ENCODE measurements at places on chromosomes 6 and 20.

GRCh38 chr20:21513881-21514540, at the start of gene NKX2-2:
NKX2-2 (minus strand) TSS chr20:21514064; CDS start chr20:21513669, 395 bp downstream.
- DNase-seq, result peak; percentile 20

GRCh38 chr20:57587989-57588377, 27.1 kb downstream of the PCK1 start:
- no peak for DNase-seq

DNA sequence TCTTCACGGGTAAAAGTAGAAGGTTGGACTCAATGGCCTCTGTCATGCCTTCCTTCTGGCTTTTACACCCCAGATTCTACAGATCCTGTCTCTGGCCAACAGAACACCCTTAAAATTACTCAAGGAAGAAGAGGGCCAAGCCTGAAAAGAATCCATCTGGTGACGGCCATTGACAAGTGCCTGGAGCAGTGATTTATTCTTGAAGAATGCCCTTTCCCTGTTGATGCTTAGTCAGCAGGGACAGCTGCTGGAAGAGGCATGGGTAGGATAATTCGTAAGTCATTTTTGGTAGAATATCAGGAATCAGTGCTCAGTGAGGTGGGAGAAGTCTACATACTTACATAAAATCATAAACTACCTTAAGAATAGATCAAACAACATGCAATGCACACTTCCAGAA, 397.9 kb downstream of the SAMD5 start:
- no peak for DNase-seq

DNA sequence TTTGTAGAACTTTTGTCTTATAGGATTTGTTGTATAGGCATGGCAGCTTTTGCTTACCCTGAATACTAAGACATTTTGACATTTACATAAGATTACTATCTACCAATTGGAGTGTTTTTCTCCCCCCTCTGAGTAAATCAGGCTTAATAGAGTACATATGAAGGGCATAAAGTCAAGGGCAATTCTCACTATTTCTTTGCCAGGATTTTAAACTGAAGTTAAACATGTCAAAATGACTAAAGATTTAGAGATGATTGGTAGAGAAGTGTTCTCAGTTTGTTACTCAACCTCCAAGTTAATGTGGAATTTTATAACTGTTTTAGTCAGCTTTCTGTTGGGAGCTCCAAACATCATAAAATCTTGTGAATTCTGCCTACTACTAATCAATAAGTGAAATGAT, 157.8 kb downstream of the CDKAL1 start:
- no peak for DNase-seq

GRCh38 chr20:58723628-58723984, 31.0 kb downstream of the NPEPL1 start:
- peak; percentile 8 for DNase-seq

GRCh38 chr20:1468117-1468624, 1.5 kb upstream of the NSFL1C start:
- no peak for DNase-seq

DNA sequence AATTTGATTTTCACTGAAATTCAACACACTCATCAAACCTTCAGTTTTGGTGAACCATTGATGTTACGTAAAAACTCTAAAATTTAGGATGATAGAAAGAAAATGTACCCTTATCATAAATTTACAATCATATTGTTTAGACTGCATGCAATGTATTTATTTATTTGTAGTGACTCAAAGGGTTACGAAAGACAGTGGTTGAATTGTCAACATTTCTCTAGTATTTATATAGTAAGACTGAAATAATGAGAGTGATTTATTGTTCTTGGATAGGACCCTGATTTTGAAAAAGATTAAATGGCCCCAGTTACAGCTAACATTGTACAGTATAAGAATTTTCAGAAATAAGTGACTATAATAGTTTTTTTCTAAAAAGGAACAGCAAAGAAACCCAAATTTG, 591.5 kb downstream of the RFPL4B start:
- no peak for DNase-seq

GRCh38 chr20:17857639-17858449, 110.8 kb downstream of the SNX5 start:
- DNase-seq, result no peak

DNA sequence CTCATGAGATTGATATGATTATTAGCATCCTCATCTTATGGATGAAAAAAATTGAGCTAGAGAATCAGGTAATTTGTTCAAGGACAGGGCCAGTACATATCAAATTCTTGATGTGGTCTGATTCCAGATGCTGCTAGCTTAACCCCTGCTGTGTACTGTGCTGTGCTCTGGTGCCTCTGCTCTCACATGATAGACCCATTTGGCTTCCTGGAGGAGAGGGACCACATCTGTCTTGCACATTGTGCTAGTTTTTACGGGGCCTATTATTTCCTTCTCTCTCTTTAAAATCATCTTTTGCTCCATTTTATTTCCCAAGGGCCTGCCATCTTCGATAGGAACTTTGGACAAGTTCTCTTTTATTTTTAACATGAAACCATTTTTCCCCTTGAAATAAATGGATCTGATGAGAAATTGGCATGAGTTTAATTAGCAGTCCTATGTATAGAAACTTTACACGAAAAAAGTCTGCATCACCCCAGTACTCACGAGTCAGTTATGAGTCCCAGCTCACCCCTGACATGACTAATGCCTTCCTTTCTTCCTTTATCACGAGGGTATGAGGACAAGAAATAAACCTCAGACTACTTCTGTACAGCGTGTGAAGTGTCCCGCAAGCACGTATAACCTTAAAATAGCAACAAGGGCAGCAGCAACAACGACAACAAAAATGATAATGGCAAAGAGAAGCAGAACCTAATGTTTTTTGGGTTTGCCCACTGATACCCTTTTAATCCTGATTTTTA, 26.5 kb downstream of the CD109 start:
- DNase-seq, result no peak

GRCh38 chr6:73965539-73966029, 269.6 kb downstream of the CD109 start:
- no peak for DNase-seq

DNA sequence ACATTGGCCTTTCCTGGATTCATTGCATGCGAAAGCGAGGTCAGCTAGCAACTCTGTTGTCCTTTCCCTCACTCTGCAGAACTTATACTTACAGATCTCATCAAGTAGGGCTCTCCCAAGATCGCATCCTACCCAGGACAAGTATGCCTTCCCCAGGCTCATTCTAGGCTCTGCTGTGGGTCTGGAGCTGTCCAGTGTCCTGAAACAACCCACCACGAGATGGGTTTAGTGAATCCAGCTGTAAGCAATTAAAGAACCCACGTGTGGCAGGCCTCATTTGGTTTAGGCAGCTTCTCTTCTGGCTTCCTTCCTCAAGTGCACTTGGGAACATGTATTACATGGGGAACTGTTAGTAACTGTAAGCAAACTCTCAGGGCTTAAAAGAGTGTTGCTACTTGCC, 406.5 kb upstream of the CHD6 start:
- DNase-seq, result peak; percentile 24

GRCh38 chr6:710601-711571, 17.9 kb upstream of the EXOC2 start:
- peak; percentile 76 for DNase-seq

DNA sequence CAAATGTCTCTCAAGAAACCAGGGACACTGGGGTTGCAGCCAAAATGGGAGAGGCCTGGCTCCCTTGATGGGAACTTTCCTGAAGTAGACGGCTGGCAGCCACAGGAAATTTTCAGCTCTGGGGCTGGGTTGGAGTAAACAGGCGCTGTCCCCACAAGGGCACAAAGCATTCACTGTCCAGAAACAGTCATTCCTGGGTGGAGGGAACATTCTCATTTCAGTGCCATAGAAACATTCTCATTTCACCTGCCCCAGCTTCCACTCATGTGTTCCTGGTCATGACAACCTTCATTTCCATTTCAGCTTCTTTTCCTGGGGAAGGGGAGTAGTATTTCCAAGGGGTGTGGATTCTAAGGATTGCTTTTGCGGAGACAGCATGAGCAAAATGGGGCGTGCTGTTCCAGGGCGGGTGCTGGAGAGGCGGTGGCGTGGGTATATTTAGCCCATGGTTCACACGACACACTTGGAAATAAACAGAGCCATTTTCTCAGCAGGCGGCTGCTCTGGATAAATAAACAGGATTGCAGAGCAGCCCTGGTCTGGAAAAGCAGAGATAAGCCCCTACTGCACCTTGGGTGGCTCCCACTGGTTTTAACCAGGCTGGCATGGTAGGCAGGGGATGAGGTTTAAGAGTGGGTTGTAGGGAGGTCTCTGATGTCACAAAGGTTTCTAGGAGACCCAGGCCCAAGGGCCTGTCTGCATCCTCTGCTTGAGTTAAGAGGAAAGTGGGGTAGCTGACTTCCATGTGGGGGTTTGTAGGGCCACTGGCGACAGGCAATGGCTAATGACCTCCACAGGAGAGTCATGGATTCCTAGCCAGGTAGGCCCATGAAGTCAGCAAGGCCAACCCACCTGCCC, 32.9 kb downstream of the COX4I2 start:
- DNase-seq, result no peak

DNA sequence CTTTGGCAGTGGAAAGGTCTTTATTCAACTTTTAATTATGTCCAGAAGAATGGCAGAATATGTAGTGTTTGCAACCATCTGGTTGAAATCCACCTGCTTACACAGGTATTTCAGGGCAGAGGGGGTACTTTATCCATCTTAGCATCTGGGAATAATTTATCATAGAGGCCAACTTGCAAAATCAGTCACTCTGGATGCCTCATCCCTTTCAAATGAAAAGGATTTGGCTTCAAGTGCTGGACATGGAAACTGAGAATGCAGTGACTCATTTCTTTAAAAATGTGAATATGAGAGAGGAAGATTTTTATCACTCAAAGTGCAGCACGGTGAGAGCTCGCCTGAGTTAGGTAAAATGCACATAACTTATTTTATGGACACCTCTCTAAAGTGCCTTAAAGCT, 758.3 kb downstream of the KIF16B start:
- no peak for DNase-seq

- DNase-seq, result no peak
These were observed 7.9 kb upstream of the RIN2 start for GRCh38 chr20:19750101-19750606.

- DNase-seq, result no peak
These were observed 158.3 kb downstream of the FRK start for GRCh38 chr6:115902436-115902835.

GRCh38 chr20:22568872-22569344, 15.5 kb downstream of the FOXA2 start:
- no peak for DNase-seq

GRCh38 chr20:1283522-1284510, 17.7 kb downstream of the SNPH start:
- no peak for DNase-seq

DNA sequence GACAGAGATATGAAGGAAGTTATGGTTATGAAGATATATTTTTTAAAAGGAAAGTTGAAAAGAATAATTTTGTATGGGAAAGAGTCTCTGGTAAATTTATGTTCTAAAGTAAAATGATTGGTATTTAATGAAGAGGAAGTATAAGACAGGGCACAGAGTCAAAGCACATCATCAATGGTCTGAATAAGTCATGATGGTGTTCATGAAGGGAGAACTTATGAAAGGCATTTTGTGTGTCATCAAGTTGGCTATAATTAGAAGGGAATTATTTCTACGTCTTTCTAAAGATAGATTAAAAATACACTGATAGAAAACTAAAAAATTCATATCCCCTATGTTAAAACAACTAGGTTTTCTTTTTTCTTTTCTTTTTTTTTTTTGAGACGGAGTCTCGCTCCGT, 21.4 kb upstream of the SNAI1 start:
- no peak for DNase-seq

DNA sequence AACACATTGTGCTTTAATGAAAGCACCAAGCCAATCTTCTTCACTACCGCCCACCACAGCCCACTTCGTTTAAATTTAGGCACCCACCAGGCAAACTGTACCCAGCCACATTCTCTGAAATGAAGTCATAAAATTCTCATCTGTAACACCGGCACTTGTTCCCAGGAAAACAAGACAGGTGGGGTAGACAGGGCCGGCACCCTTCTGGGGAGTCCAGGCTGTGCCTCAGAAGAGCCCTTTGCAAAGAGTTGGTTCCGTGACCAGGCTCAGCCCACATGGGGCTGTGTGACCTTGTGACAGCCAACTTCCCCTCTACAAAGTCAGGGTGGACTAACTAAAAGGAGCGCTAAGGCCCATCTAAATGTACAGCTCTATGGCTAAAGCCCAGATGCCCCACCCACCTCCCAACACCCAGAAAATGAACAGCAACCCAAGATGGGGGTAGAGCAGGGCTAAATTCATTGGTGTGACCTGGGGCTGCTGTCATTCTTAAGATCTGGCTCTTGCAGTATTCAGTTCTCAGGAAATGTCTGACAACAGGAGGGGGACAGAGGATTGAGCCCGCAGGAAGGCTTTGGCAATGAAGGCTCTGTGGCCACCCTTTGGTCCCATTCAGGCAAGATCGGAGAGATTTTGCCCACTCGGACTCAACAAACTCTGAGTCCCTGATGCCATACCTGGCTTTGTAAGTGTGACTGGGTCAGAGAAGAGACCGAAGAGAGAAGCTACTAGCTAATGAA, 56.7 kb downstream of the TRERF1 start:
- DNase-seq, result no peak

DNA sequence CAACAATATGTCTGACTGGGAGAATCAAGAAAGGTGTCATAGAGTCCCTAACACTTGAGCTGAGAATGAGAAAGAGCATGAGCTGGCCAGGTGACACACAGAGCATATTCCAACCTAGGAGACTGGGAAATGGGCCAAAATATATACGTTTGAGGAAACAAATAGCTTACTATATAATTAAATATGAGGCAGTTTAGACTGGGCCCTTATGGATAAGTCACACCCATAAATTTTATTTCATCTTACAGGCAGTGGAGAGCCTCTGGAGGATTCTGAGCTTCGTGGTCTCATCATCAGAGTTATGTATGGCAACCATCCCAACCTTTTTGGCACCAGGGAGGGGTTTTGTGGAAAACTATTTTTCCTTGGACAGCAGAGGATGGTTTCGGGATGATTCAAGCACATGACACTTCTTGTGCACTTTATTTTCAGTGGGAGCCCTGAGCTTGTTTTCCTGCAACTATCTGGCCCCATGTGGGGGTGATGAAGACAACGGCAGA, 12.9 kb upstream of the NQO2 start:
- DNase-seq, result no peak

DNA sequence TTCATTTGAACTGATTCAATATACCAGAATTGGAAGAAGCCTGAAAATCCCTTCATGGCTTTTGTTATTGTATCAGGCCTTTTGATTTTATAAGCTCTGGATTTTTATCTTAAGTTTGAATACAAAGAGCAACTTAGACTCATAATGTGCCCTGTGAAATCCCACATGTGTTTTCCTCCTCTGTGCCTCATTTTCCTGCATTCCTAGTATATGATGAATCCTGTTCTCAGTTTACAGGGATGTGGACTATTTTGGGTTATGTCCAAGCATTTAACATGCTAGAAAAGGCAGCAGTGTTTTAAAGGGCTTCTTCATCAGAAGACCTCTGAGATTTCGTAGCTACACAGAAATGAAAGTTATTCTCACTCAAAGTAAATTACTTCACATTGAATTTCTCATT, 455.0 kb downstream of the RFPL4B start:
- no peak for DNase-seq

- no peak for DNase-seq
These were observed 64.8 kb downstream of the VIP start for GRCh38 chr6:152815230-152815872.

GRCh38 chr20:55086421-55086820, 611.0 kb downstream of the DOK5 start:
- no peak for DNase-seq

- DNase-seq, result no peak
These were observed 19.5 kb upstream of the RALGAPA2 start for GRCh38 chr20:20731945-20732296.

GRCh38 chr6:95998133-95998532, 17.6 kb upstream of the FUT9 start:
- no peak for DNase-seq

Measured in activated naive CD4-positive, alpha-beta T cell treated with anti-CD3 and anti-CD28 coated beads, Interleukin-2, amount 10 ng/mL, durations not matched to agents 7 days and 5 days (primary cell).